ENCODE measurements at places on chromosomes 2 and 18.

DNA sequence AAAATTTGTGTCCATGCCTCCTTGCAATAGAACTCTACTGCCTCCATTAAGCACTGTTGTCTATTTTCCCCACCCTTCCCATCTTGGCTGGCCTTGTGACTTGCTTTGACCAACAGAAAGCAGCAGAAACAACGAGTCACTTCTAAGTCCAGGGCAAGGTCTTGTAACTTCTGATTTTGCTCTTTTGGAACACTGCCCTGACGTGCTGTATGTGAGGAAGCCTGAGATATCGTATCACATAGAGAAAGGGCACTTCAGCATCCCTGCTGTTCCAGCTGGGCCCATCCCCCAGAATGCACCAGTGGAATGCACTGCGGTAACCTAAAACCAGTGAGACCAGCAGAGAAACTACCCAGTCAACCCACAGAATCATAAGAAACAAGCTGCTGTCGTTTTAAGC is 28.1 kb downstream of the NCKAP1 start:
- no peak for DNase-seq

DNA sequence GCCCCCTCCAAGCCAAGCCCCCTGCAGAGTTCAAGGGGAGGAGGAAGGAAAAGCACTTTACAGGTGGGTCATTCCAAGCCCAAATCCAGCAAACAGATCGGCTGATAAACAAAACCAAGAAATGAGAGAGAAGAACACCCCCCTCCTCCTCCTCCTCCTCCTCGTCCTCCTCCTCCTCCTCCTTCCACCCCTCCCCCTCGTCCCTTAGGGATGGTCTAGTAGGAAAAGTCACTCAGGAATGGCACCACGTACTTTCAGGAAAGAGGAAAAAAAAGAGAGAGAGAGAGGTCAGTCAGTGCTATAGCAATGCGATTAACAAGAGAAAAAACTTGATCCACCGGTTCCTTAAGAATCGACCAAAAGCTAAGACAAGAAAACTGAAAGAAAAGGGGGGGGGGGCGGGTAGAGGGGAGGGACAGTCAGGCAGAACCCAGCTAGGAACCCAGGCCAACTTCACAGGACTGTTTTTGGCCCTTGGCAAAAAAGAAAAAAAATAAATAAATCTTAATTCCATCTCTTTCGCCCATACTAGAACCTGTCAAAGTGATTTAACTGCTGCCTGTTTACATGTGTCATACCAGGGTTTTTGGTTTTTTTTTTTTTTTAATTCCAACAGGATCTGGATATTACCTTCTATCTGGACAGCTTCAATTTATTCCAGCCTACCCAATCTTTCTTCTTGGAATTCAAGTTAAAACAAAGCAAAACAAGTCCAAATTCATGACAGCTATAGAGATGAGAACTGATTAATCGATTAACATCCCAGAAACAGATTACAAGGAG is 906 bp downstream of the IKZF2 start:
- peak; percentile 59 for DNase-seq

DNA sequence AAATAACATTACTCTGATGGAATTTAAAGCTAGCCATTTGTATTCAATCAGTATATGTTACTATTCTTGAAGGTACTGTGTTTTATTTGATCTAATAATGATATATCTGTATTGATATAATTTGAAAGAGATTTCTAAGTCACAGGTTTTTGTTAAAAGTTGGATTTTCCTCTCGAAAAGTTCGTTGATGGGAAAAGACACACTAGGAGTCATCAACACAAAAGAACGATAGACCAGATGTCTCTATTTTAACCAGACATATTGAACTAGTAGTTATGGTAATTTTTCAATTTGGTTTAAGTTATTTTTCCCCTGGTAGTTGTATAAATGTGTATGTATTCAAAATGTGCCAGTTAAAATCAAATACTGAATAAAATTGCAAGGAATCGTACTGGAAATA is 2.5 kb downstream of the ASXL3 start:
- DNase-seq = no peak

GRCh38 chr18:44411262-44411905 is 269.3 kb upstream of the SETBP1 start:
- no peak for DNase-seq

DNA sequence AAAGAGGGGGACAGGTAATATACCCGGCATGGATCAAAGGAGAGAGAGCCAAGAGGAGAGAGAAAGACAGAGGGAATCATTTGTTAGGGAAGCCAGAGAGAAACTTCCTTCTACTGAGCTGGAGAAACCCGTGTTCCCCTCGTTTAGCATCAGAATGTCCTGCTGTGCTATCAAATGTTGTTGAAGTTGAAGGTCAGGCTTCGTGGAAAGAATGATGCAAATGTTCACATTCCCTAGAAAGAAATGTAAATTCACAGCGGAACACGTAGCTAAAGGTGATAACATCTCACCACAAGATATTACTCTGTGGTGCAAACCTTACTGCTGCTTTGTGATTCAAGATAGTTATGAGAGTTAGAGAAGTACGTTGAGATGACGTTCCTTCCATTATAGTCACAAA is 258.1 kb downstream of the LNPK start:
- DNase-seq = peak; percentile 25

- no peak for DNase-seq
Observed at GRCh38 chr2:95362486-95362885, 40.0 kb upstream of the FAHD2A start.

DNA sequence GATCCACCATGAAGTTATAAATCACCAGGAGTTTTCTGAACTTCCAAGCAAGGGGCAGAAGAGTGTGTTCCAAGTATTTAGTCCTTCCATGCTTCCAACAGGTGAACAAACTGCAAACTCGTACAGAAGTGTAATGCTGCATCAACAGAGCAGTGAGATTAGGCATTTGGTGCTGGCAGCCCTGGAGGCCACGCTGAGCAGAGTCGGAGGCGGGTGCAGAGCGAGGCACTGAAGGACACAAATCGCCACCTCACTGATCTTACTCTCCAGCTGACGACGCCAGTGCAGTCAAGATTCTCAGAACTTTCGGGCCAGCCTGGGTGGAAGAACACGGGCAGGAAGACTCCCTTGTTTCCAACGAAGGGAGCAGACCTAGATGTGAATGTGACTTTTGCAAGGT is 39.2 kb downstream of the SERPINE2 start:
- no peak for DNase-seq

GRCh38 chr2:157469726-157470125 is 25.8 kb upstream of the CYTIP start:
- no peak for DNase-seq

- no peak for DNase-seq
Observed at GRCh38 chr2:108933691-108934117, 55.3 kb downstream of the EDAR start.

DNA sequence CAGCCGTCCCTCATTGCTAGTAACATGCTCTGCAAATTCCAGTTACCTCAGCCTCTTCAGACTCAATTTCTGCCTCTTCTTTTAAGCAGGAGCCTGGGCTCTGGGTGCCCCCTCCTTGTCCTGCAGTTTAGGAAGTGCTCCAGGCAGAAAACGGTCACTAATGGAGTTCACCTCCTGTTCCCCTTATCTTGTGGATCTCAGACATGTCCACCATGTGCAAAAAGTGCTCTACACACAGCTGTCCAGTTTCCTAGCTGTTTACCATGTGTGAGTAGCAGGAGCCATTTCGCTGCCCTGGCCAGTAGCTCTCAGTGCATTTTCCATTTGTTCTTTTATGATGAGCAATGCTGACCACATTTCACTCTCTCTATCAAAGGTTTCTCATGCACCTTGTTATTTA is 4.9 kb downstream of the SH3YL1 start:
- no peak for DNase-seq

- DNase-seq = no peak
Observed at GRCh38 chr2:152627351-152627957, 89.8 kb downstream of the PRPF40A start.

- DNase-seq = no peak
Observed at GRCh38 chr2:42784204-42784880, 8.0 kb downstream of the HAAO start.

DNA sequence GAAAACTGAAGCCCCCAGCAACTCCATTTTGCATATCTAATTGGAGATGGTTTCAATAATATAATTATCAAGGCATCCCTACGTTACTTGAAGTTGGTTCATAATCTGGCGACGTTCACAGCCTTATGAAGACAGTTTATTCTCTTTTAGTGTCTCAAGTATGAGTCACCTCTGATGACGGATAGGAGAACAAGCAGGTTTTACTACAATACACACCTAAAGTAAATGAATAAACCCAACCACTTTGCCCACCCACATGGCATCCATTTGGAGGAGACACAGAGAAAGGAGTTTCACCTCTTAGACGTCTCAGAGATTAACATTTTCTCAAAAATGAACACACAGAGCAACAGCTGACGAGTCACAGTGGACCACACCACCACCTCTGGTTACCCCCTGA is 40.8 kb downstream of the BCL11A start:
- DNase-seq = no peak

All from Jurkat, Clone E6-1 (cell line).